NK-92 treated with Interleukin-12 subunit alpha and Interleukin-12 subunit beta, amount 100 ng/mL, for 24 hours (cell line): ENCODE measurements at places on chromosomes 6 and 20.

DNA sequence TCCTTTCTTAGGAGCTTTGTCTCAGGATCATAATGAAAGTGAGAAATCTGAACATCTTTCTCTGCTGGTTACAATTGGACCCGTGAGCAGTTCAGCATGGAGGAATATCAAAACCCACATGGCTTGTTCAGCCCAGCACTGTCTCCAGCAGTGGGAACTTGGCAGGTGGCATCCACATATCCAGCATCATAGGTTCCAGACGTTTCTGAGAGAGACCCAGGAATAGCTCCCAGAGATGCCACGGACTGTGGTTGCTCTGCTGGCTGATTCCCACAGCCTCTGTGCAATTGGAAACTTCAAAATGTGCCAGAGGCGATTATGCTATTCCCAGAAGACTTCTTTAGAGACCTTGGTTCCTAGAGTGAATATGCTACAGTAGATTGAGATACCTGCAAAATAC is 76.4 kb downstream of the PHACTR2 start:
- no peak for DNase-seq

DNA sequence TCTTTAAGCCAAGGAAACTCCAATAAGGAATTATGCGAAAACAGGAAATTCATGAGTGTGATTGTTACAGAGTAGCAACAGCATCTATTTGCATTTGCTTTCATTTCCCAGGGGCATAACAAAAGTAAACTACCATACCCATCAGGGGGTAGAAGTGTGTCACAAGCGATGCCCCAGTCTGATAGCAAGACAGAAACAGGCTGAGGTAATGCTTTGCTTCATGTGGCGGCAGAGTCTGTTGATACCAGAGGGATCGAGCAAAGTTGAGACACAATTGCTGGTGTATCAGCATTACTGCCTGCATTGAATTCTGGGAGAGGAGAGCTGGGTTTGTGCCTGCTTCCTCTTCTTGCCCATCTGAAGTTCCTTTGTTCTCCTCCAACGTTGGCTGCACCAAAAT is 51.2 kb upstream of the LYRM2 start:
- no peak for DNase-seq

DNA sequence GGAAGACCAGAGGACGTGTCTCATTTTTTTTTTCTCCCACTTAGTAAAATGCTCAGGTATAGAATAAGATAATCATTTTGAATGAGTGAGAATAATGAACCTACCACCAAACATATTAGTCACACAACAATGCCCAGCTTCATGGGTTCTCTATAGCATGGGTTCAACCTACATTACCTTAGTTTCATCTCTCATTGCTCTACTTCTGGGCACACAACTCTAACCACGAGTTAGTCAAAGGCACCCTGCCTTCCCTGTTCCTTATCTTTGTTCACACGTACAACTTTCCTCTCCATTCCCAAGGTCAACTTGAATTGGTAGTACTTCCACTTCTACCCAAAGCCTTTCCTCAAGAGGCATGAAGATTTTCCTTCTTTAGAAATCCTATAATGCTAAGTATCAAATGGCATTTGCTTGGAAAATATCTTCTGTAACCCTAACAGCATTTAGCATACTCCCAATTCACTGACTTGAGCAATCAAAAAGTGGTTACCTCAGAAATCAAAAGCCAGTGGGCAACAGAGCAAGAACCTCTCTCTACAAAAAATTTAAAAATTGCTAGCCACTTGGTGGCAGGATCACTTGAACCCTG is 20.9 kb downstream of the DEK start:
- DNase-seq, result no peak

DNA sequence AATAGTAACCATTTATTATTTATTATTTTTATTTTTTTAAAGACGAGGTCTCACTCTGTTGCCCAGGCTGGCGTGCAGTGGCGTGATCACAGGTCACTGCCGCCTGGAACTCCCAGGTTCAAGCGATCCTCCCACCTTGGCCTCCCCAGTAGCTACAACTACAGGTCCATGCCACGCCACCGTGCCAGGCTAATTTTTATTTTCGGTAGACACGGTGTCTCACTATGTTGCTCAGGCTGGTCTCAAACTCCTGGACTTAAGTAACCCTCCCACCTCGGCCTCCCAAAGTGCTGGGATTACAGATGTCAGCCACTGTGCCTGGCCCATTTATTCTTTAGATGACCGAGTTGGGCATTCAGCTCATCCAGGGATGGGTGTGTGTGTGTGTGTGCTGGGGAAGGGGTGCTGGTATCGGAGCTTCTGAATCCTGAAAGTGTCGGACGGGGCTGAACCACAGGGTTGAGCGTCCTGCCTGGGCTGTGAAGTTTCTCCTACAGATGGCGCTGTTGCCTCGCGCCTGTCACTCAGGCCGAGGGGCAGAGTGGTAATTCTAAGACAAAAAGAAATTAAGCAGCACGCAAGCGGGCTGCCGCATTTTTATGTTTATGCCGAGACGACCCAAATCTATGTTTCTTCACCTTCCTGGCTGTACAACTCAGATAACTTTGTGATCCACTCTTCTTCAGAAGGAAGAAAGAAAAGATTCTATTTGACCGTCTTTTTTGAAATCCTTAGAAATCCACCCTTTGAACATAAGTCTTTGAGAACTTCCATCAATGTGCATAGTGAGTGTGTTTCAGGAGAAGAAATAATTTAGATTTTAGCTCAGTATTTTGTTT is 252.8 kb downstream of the CDH26 start:
- no peak for DNase-seq

DNA sequence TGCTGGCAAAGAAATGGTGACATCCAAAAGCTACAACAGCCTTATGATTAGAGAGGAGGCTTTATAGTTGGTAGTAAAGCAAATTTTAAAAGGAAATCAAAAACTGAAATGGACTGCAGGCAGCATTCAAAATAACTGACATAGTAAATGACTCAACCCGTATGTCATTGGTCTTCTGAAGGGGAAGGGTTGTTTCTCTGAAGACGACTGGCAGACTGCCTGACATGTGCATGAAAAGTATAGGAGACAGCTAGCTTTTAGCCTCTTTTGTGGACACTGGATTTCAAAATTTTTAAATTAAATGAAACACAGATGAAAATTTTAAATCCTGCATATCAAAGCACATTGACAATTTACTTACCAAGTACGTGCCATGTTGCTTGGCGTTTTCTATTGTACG is 90.7 kb downstream of the TRMT6 start:
- DNase-seq, result no peak

DNA sequence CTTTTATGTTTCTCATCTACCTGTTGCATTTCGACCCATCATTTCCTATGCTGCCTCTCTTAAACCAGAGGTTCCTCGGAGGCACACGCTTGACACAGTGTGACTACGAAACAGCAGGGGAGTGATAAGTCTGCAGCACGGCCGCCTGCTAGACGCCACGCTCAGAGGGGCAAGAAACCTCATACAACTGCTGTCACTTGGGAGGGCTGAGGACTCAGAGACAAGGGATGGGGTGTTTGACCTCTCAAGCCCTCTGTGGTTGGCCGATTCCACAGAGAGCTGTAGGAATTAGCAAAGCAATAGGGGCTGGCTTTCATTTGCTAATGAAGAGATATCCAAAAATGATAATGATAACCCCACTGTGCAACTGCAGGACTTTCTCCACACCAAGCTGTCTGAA is 372.5 kb downstream of the ZFAND3 start:
- no peak for DNase-seq
